ENCODE measurements at places on chromosomes 2 and 18. TPM values are rescaled to one million over a fixed set of nuclear protein-coding genes. Genes with fewer than 3 reads are reported as not detected.

Gene GREB1L
- 6.3 TPM for total RNA-seq

GRCh38 chr2:179606141-179606540 lies 255.3 kb downstream of the ZNF385B start:
- DNase-seq = no peak

DNA sequence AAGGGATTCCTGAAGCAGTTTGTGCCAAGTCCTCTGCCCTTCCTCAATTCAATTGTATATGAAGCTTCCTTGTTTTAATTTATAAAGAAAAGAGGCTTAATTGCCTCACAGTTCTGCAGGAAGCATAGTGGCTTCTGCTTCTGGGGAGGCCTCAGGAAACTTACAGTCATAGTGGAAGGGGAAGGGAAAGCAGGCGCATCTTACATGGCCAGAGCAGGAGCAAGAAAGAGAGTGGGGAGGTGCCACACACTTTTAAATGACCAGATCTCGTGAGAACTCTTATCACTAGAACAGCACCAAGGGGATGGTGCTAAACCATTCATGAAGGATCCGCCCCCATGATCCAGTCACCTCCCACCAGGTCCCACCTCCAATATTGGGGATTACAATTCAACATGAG lies 114.2 kb downstream of the SGPP2 start:
- DNase-seq = no peak

Gene UNC80
- total RNA-seq = not detected

Gene TMEM37
- total RNA-seq = 0.26 TPM

Gene NAT8
- not detected for total RNA-seq

DNA sequence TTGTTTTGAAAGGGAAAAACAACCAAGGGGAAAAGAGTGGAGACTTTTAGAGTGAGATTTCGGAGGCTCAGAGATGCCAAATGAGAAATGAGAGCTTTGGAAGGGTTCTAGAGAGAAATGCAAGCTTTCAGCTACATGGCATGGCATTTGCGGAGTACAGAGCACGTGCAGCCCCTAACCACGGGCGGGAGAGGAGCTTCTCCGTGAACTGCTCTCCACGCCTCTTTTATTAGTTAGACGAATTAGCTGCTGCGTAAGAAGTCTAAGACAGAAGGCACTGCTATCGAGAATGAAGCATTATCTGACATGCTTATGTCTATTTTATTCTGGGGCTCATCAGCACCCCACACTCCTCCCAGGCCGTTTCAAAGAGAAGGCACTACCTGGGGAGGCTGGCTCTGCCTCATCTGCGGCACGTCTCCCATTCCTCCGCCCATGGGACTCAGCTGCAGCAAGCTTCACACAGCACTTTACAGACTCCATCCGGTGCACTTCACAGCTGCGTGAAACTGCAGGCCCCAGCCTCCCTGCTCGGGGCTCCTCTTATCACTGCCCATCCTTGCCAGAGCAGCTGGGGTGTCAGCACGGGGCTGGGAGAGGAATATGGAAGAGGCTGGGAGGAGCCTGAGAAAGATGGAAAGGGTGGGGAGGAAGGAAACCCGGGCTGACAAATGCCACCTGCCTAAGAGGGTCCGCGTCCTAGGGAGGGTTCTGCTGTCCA lies 207.3 kb upstream of the APCDD1 start:
- DNase-seq = no peak

GRCh38 chr2:215423234-215423633 lies 12.6 kb downstream of the FN1 start:
- DNase-seq = no peak

Gene KATNAL2
- 2.0 TPM for total RNA-seq

Gene PLGLB1
- total RNA-seq = 0.62 TPM

- no peak for DNase-seq
These were observed 5.7 kb downstream of the KLHL23 start for GRCh38 chr2:169739351-169739750.

DNA sequence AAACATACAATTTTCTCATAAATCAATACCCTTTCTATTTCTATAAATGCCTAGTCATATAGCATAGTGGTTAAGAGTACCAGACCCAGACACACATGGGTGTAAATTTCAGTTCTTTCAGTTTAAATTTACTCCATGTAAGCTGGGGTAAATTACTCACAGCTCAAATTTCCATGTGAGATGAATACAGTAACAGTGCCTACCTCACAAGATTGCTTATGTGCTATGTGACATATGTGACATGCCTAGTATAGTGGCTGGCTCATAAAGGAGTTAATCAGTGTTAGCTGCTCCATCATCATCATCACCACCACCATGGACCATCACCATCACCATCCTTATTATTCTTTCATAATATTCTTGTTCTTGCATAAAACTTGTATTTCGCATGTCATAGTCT lies 61.6 kb upstream of the CD302 start:
- no peak for DNase-seq

DNA sequence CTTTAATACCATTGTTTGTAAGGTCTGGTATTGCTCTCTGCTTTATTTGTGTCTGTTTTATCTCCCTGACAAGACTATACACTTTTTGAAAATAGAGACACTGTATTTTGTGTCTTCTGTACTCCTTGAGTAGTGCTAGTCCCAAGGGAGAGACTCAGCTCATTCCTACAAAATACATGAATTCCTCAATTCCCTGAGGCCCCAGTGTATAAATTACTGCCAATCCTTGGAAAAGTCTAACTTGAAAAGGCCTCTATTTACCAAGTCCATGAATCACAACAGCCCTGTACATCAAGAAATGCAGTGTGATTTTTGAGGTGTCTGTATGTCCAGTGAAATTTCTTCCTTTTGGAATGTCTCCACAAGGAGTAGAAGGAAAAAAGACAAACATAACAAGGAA lies 34.9 kb upstream of the NEDD4L start:
- no peak for DNase-seq

GRCh38 chr2:65901756-65902155 lies 469.4 kb upstream of the SPRED2 start:
- no peak for DNase-seq
